ENCODE measurements at places on chromosomes 12 and 14. TPM values are rescaled to one million over a fixed set of nuclear protein-coding genes. Genes with fewer than 3 reads are reported as not detected.

DNA sequence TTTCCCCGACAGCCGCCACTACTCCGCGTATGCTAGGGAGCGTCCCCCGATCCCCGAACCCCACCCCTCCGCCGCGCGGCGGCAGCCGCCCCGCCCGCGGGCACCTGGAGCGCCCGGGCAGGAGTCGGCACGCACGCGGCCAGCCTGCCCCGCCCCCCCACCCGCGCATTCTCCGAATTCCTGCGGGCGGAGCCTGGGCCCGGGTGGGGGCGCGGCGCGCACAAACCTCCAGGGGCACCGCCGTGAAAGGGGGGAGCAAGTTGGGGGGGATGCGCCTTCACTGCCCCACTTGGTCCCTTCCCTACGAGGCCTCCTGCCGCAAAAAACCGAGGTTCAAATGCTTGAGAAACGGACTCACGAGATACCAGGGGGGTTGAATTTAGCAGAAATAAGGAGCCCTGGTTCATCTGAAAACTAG is 1.7 kb downstream of the AJUBA start:
- DNase-seq = peak; percentile 38
- H3K36me3 ChIP-seq = no peaks in the 10 kb centered on the region
- H3K27me3 ChIP-seq = no peaks in the 10 kb centered on the region
- peak overlapping the region; percentile 68 for H3K4me3 ChIP-seq
- peaks cover 5% of the 10 kb centered on the region for H3K4me1 ChIP-seq
- no peak overlapping the region for H3K27ac ChIP-seq

DNA sequence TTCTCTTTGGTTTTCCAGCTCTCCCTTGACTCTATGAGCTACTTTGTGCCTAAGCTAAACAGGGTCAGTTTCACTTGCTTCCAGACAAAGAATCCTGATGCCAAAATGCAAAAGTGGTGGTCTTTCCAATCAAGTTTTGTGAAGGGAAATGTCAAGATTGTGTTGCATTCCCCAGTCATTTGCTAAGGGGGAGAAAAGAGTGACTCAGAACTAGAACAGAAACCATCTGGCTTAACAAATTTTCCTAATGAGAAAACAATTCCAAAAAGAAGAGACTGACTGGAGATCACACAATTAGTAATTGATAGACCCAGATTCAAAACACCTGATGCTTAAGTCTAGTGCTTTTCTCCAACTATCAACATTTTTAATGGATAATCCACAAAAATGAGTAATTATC is 235.1 kb upstream of the DIO2 start:
- no peak for DNase-seq
- H3K27ac ChIP-seq = no peak overlapping the region
- H3K4me3 ChIP-seq = no peak overlapping the region

DNA sequence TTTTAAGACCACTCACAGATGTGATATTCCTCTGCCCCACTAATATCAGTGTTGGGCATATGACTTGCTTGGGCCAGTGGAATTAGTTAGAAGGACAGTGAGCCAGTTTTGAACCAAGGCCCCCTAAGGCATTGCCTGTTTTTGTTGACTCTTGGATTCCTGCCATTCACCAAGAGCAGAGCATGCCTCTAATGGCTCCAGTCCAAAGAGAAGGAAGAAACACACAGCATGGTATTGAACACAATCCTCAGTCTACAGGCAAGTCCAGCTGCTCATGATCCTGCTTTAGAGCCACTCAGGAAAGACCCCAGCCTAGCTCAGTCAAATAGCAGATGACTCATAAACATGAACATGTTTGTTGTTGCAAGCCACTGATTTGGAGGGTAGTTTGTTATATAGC is 1201.5 kb downstream of the BCL11B start:
- H3K27me3 ChIP-seq = no peaks in the 10 kb centered on the region
- no peak for DNase-seq
- H3K4me3 ChIP-seq = no peak overlapping the region
- peak overlapping the region; percentile 34 for H3K27ac ChIP-seq

DNA sequence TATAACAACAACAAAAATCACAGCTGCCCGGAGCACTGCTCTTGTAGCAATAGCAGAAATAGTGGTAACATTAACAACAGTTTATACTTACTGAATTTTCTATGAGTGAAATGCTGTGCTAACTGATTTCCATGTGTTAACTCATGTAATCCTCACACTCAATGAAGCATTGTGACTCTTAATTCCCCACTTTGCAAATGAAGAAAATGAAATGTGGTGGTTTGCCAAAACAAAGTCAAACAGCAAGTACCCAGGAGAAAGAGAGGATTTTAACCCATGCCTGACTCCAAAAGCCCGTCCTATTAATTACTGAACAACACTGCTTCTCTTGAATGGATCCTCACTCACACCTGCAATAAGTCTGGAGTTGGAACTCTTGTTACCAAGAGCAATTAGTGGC is 123.5 kb downstream of the MED13L start:
- peaks cover 78% of the 10 kb centered on the region for H3K4me1 ChIP-seq
- no peaks in the 10 kb centered on the region for H3K27me3 ChIP-seq
- H3K27ac ChIP-seq = no peak overlapping the region
- no peaks in the 10 kb centered on the region for H3K36me3 ChIP-seq
- no peak overlapping the region for H3K4me3 ChIP-seq

DNA sequence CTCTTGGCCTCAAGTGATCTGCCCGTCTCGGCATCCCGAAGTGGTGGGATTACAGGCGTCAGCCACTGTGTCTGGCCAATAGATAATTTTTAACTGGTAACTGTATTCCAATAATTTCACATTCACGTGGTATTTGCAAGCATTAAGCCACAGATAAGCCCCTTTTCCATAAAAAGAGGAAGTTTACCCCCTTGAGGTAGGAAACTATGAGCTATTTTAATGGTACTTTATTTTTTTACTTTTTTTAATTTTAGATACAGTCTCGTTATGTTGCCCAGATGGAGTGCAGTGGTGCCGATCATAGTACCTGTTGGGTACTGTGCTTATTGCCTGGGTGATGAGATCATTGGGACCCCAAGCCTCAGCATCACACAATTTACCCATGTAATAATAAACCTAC is 42.9 kb upstream of the AP4S1 start:
- H3K27me3 ChIP-seq = no peaks in the 10 kb centered on the region
- H3K4me1 ChIP-seq = peaks cover 29% of the 10 kb centered on the region
- H3K4me3 ChIP-seq = no peak overlapping the region
- H3K27ac ChIP-seq = no peak overlapping the region

DNA sequence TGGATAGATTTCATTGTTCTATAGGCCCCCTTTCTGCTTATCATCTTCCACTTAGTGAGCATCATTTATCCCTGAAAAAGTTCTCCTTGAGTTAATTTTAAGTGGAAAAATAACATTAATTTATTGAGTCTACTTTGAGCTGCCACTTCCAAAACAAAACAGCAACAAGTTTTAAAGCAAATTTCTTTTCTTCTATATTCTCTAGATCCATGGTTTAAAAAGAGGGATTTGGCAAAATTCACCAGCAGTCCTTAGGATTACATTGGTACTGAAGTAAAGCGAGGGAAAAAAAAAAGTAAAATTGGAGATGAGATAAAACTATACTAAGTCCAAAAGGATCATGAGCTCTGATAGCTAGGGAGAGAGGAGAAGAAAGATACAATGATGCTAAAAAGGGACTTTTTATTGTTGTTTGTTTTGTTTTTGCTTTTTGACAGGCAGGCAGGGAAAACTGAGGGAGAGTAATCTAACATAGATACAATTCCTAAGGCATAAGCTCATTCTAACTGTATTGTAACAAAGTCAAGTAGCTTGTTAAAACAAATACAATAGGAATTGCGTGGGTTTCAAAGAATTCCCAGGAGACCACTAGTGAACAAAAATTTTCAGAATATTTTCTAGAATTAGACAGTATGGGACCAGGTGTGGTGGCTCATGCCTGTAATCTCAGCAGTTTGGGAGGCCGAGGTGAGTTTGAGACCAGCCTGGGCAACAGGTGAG is 19.2 kb upstream of the PLEKHA5 start:
- H3K27me3 ChIP-seq = no peaks in the 10 kb centered on the region
- H3K4me1 ChIP-seq = no peaks in the 10 kb centered on the region
- H3K36me3 ChIP-seq = no peaks in the 10 kb centered on the region
- H3K27ac ChIP-seq = no peak overlapping the region
- no peak overlapping the region for H3K4me3 ChIP-seq

DNA sequence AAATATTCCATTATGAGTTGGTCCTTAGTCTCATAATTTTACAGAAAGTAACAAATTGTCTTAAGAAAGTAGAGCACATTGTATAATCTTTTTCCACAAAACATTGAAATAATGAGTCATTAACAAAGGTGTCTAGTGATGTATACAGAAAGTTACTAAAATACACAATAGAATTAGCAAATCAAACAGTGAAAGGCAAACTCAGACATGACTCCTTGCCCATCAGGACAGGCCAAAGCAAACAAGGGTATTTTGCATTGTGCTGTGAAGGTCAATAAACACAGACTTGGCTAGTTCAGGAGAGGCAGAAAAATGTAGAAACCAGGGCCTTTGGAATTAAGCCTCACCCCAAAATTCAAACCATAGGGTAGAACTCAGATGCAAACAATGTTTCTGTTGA is 37.3 kb downstream of the SIX4 start:
- no peak for DNase-seq
- no peak overlapping the region for H3K27ac ChIP-seq
- no peaks in the 10 kb centered on the region for H3K36me3 ChIP-seq
- no peaks in the 10 kb centered on the region for H3K27me3 ChIP-seq
- H3K4me3 ChIP-seq = no peak overlapping the region

GRCh38 chr14:74281069-74281468 is 21.7 kb downstream of the ABCD4 start:
- H3K27ac ChIP-seq = no peak overlapping the region
- DNase-seq = no peak
- H3K4me1 ChIP-seq = no peaks in the 10 kb centered on the region
- peaks cover 15% of the 10 kb centered on the region for H3K36me3 ChIP-seq

ASCL1 gene
- not detected for total RNA-seq

Measured in naive thymus-derived CD8-positive, alpha-beta T cell (primary cell).